ENCODE measurements at places on chromosomes 16 and 17. TPM values are rescaled to one million over a fixed set of nuclear protein-coding genes. Genes with fewer than 3 reads are reported as not detected.

Gene KRT33B
- total RNA-seq, result not detected

Gene SARM1
- total RNA-seq, result 18.4 TPM

- peak overlapping the region; percentile 22 for H3K27ac ChIP-seq
- H3K27me3 ChIP-seq, result no peaks in the 10 kb centered on the region
- H3K36me3 ChIP-seq, result no peaks in the 10 kb centered on the region
- DNase-seq, result no peak
- no peak overlapping the region for H3K4me3 ChIP-seq
Observed at GRCh38 chr17:17710728-17711541, 29.7 kb downstream of the RAI1 start.

Gene DNAI2
- total RNA-seq, result not detected

DNA sequence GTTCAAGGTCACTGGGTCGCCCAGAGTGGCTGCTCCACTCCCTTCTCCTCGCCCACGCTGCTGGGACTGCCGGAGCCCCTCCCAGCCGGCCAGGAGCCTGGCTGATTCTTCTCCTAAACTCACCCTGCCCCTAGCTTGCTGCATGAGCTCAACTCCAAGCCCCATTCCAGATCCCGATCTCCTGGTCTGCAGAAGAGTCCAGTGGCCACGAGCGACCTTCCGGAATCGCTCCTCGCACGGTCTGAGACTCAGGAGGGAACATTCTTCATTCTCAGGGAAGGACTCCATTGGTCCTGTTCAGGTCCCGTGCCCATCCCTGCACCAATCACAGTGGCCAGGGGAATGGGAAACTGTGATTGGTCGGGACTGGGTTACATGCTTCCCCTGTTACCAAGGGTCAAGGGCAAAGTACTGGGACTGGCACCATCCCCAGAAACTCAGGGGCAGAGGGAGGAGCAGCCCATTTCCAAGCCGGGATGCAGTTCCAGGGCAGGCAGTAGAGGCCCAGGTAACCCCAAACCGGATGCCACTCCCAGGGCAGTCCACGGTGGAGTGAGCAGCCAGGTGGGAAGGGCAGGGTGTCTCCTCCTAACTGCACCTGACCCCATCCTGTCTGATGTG, 24.5 kb upstream of the CIBAR2 start:
- no peak for DNase-seq
- no peak overlapping the region for H3K4me3 ChIP-seq

DNA sequence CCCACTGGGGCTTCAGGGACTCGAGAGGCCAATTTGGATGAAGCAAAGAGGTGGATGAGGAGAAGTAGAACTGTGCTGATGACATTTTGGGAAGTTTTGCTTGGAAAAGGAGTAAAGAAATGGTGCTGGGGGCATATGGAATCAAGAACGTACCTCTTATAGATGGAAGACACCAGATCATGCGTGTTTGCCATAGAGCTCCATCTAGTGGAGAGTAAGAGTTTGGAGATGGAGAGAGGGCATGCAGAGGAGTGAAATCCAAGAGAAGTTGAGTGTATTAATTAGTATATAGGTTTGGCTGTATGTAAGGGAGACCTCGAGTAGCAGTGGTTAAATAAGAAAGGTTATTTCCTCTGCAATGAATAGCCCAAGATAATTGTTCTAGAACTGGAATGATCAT, 56.0 kb downstream of the SHISA6 start:
- no peak for DNase-seq
- H3K4me3 ChIP-seq, result no peak overlapping the region
- no peaks in the 10 kb centered on the region for H3K36me3 ChIP-seq
- no peaks in the 10 kb centered on the region for H3K27me3 ChIP-seq
- no peaks in the 10 kb centered on the region for H3K4me1 ChIP-seq

Gene RAD51C
- 12.9 TPM for total RNA-seq

DNA sequence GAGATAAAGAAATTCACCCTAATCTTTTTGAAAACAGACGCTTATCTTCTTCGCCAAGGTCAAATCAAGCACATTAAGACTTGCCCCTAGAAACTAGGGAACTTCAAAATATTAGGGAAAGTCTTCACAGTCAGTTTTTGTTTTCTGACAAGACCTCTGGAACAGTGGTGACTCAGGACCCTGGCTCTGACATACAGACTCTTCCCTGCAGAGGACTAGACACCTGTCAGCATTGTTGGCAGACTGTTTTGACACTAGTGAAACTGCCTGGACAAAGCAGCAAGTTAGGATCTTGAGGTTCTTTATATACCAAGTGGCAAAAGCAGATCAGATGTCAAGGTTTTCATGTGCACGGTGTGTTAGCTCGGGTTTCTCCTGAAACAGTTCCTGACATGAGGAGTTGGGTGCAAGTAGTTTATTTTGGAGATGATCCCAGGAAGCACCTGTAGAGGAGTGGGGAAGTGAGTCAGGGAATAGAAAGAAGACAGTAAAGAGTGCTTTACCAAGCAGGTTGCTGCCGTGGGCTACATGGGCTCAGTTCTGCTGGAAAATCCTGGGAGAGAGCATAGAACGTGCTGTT, 182.0 kb upstream of the IRX5 start:
- no peak overlapping the region for H3K27ac ChIP-seq
- H3K4me1 ChIP-seq, result no peaks in the 10 kb centered on the region
- no peak overlapping the region for H3K4me3 ChIP-seq
- H3K36me3 ChIP-seq, result no peaks in the 10 kb centered on the region
- no peak for DNase-seq
- no peaks in the 10 kb centered on the region for H3K27me3 ChIP-seq

All from tibial nerve (tissue), 4 donors.